ENCODE measurements at places on chromosomes 1 and 21.

DNA sequence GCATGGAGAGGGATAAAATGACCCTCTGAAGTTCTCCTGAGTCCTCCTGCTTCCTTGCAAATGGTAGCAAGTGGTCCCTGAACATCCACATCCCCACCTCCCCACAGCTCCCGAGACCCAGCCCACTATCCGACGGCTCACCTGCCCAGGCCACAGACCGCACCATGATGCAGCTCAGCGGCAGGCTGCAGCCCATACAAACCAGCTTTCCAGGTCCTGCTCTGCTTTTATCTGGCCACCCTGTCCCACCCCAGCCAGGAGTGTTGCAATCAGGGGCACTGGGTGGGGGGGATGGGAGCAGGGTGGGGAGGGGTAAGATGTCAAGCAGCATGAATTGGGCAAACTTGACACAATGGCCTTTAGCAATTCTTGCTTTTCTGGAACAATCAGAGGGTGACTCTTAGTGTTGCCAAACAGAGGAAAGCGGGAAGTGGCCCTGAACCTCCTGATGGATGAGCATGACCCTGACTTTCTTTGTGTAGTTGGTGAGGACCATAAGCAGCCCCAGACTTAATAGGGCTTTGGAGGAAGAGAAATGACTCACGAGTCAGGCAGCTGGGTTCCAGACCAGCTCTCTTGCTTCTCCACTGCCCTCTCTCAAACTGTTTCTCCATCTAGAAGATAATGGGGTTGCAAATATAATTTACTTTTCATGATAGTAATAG, at the start of gene CHIT1:
TSS of gene CHIT1 (minus strand) at position 203 of the 665 bp plus-strand sequence. CDS start at position 166, 37 bp downstream.
- DNase-seq = no peak

- DNase-seq = no peak
These were observed 54.7 kb downstream of the PACC1 start for GRCh38 chr1:212359794-212360479.

GRCh38 chr1:66475940-66476339, 58.0 kb upstream of the SGIP1 start:
- no peak for DNase-seq

DNA sequence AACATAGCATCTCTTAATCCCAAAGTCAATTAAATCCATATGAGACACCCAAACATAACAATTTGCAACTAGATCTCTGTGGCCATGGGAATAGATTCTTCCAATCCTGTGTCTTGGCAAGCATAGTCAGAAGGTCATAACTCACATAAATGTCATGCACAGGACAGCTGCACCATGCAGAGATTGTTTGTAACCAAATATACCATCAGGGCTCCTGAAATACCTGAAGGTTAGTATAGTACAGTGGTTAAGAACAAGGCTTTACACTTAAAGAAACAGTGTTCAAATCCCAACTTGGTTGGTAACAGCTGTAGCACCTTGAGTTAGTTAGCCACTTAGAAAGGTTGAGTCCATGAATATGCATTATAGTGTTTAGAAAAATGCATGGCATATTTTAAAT, 82.6 kb upstream of the CCDC190 start:
- no peak for DNase-seq

DNA sequence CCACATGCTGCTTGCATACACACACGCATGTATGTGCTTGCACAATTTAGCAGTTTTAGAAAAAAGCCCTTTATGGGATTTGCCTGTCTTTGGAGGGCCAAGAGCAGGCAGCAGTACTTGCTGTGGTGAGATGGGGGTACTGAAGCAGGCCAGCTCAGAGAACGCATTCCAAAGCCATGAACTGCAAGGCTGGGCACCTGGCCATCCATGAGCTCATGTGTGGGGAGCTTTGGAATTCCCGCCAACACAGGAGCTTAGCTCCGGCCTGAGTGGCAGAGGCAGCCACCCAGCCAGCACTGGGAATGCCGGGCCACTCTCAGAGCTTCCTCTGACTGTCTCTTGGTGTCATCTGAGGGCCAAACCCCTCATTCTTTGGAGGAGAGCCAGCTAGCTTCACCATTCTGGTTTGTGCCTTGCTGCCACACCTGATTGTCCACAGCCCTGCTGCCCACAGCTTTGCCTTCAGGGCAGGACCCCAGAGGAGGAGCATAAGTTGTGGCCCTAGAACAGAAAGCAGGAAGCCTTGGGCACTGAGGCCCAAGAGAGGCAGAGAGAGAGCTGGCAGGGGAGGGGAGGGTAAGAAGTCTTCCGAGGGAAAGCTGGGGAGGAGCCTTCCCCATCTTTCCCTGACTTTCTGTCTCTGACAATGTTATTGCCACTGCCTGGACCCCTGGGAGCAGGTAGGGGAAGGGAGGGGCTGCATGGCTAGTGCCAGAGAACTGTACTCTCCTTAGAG, 92.1 kb upstream of the POU3F1 start:
- DNase-seq = no peak

DNA sequence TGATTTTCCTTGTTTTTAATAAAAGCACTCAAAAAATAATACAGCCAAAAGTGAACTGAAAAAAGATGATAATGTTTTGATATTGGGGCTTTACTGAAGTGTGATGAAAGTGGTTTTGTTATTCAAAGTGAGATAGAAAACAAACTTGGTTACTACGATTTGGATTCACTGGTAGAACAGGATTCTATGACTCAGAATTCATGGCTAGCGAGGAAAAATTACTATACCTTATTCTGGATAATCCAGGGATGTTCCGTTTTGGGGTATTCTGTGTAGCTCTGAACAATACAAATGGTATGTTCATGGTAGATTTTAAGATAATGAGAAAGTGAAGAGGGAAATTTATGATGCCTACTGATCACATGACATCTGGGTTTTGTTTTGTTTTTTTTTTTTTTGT, 117.7 kb downstream of the NRDC start:
- DNase-seq = no peak

DNA sequence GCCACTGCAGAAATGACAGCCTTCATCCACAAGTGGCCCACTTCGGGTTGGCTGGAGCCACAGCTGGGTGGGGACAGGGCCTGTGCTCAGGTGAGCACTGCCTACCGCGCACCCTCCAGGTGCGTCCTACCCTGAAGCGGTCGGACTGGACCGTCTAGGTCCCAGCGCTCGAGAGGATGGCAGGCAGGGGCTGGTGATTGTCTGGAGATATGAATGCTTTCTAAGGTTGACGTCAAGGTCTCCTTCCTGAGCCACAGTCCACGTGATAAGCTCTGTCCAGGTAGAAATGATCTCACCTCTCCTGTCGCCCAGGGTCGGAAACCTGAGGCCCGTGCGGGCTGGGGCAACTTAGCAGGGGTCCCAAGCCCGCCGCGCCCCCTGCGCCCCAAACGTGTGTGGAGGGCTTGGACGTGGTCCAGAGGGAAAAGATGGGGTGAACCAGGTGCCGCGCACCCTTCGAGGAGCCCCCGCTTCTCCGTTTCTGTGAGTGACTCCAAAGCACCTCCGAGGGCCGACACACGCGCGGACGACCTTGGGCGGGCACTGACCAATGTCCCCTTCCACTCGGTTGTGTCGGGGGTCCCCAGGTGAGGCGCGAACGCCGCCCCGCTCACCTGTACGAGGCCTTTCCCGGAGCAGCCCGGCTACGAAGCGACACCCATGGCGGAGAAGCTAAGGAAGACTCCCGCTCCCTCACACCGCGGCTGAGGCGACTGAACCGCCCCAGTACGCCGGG, 853 bp upstream of the DOP1B start:
- no peak for DNase-seq

DNA sequence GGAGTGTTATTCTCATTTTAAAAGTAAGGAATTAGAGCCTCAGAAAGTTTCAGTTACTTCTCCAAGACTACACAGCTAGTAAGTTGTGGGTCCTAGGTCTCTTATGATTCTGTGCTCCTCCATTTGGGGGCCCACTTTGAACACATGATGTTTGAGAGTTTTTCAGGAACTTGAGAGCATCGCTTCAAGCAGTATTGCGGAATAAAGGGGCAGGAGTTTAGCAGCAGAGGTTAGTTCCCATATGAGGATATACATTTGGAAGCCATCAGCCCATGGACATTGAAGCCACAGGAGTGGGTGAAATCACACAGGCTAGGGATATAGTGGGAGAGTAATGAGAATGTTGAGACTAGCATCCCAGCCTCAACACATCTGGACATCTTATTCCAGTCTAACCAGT, 143.2 kb downstream of the RASAL2 start:
- DNase-seq = no peak

DNA sequence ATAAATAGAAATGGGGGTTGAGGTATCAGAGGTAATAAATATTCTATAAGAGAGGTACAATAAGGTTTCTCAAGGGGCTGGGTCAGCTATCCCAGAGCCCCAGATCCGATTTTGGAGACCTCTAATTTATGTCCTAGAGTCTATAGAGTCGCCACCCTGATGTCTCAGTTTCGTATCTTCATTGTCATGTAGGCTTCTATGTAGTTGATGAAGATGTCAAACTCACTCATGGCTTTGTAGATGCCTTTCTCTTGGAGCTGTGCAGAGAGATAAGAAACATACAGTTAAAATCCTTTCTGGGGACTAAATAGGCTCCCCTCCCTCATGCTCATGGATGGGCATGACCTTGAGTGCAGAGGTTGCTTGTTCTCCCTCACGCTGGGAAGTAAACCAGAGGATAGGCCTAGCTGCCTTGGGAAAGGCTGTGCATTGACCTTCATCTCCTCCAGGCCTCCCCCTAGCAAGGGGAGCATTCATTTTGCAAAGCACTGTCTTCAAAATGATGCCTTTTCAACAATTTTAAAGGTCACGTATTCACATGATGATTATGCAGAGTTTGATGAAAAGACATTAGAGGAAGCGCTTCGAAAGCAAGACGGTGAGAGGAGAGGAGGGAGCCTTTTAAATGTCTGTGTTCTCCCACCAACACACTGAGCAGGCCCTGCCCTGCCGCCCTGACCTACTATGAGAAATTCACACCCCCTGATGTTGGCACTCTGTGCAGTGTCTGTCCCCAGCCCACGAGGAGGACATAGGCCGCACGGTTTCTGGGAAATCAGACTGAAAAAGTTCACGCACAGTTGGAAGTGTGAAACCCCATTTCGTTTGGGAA, 1.9 kb upstream of the IL19 start:
- DNase-seq = no peak

GRCh38 chr21:16587681-16588375, 858.0 kb downstream of the USP25 start:
- no peak for DNase-seq

DNA sequence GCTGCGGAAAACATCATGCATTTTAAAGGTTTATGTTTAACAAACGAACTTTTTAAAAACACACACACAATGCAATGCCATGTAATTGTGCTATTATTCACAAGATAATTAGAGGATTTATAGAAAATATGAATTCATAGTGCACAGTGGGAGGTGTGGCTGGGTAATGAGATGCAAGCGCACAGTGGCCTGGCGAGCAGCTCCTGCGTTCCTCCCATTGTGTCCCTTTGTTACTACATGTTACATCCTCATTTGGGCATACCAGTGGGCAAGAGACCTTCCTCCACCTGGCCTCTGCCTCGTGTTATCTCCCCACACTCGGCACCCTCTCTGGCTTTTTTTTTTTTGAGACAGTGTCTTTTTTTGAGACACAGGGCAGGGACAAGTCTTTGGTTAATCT, 30.0 kb upstream of the TENT5B start:
- no peak for DNase-seq

GRCh38 chr21:38916214-38916964, 110.7 kb downstream of the ETS2 start:
- DNase-seq = no peak

DNA sequence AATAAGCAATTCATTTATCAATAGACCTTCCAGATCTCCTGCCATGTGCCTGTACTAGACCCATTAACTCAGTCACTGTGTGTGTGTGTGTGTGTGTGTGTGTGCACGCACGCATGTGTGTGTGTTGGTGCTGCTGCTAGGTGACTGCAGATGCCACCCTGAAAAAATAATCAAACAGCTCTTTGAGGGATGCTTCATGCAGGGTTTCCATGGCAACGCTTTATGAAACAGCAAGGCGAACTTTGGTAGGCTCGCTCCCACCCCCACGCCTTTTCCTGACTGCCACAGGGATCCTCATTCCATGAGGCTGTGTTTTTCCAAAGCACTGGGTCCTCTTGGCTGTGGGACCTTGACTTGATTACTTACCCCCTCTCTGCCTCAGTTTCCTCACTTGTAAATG, 94.0 kb downstream of the HMGB4 start:
- DNase-seq = no peak

DNA sequence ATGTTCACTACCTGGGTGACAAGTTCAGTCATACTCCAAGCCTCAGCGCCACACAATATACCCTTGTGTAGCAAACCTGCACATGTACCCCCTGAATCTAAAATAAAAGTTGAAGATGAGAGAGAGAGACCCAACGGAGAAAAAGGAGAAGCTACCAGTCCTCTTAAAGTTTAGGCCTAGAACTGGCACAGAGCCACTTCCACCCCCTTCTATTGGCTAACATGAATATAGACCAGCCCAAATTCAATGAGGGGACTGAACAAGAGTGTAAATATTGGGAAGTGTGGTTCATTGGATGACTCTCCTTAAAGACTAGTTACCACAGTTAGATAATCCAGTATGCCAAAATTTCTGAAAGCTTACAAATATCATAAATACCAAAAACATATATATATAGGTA, 139.9 kb upstream of the ATP1B1 start:
- DNase-seq = no peak

- no peak for DNase-seq
These were observed 1.5 kb upstream of the HSPA13 start for GRCh38 chr21:14384453-14384852.

GRCh38 chr21:35854281-35854680, 206.0 kb downstream of the SETD4 start:
- no peak for DNase-seq
